ENCODE measurements at places on chromosomes 16 and 17.
A peak's percentile ranks its signal among the peaks of the same experiment; 100 is the strongest.

DNA sequence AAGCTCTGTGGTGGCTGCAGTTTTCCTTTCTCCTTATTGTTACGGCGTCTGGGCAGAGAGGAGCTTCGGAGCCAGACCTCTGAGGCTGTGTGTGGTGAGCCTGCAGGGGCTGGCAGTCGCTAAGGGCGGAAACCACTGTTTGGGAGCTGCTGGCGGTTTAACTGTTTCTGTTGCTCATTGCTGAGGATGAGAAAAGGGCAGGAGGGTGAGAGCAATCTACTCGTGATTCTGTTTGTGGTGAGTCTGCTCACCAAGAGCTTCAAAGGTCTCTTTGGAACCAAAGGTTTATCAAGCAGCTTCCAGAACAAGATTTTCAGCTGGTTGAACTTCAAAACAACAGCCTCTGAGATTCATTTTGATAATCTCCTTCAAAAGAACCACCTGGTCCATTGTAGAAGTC lies 143.9 kb downstream of the ANKFN1 start:
- DNase-seq, result no peak

GRCh38 chr17:39979893-39980350 lies 685 bp upstream of the PSMD3 start:
- peak; percentile 35 for DNase-seq

- DNase-seq, result peak; percentile 89
Observed at GRCh38 chr17:59753522-59754467, 46.3 kb downstream of the VMP1 start.

GRCh38 chr17:44775838-44776621 lies 17.2 kb downstream of the ADAM11 start:
- DNase-seq, result no peak

DNA sequence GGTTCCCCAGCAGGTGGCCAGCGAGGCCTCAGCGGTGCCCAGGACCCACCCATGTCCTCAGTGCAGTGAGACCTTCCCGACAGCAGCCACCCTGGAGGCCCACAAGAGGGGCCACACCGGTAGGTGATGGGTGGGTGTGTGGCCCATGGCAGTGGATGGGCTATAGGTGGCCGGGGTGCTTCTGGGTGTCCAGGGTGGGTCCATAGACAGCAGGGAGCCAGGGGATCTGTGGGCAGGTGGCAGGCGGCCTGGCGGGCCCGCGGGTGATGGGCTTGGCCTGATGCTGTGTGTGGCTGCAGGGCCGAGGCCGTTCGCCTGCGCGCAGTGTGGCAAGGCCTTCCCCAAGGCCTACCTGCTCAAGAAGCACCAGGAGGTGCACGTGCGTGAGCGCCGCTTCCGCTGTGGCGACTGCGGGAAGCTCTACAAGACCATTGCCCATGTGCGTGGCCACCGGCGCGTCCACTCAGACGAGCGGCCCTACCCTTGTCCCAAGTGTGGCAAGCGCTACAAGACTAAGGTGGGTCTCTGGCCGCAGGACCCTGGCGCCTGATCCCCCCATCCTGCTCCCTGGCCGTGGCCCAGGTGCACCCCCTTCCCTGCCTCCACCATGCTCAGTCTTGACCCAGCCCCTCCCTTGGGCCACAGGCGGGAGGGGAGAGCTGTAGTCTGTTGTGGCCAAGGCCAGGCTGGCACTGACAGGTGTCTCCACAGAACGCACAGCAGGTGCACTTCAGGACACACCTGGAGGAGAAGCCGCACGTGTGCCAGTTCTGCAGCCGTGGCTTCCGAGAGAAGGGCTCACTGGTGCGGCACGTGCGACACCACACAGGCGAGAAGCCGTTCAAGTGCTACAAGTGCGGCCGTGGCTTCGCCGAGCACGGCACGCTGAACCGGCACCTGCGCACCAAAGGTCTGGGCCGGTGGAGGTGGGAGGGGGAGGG lies 2.1 kb upstream of the DNASE1L2 start:
- no peak for DNase-seq

DNA sequence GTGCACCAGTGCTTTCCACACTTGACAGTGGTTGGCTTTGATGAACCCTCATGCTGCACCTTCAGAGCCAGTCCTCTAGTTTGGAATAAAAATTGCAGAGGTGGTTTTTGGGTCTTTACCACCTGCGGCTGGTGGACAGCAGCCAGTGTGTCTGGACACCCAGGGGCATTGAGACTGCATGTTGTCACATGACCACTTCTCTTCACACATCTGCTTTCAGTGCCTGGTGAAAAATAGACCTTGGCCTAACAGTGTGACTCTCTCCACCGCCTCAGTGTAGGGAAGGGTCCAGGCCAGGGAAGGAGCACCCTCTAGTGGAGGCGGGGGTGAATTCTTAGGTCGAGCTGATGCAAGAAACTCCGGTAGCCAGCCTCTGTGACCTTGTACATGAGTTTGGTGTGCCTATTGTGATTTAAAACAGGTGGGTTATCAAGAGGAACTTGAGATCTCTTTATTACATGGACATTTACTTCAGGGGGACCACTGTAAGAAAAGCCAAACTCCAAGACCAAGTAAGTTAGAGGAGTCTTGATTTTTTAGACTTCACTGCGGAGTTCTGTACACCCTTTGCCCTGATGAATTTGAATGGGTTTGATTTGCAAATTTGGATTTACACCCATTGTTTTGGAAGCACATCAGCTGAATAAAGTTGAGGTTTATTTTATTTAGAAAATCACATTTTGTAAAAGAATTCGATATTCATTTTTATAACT lies 17.9 kb downstream of the GOSR2 start:
- DNase-seq, result peak; percentile 87

DNA sequence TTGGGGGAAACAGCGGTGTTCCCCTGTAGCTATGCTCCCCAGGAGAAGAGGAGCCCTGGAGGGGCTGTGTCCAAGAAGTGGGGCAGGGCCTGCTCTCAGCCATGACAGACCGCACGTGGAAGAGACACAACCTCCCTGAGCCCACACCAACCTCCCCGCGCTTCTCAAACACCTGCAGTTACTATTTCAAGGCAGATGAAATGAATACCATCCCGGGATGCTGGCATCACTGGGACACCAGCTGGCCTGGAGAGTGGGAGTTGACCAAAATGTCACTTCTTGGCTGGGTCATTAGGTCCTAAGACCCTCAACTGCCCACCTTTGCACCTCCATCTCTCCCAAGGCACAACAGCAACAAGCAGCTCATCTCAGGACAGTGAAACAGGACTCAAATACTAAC lies 32.0 kb downstream of the SPHK1 start:
- no peak for DNase-seq

DNA sequence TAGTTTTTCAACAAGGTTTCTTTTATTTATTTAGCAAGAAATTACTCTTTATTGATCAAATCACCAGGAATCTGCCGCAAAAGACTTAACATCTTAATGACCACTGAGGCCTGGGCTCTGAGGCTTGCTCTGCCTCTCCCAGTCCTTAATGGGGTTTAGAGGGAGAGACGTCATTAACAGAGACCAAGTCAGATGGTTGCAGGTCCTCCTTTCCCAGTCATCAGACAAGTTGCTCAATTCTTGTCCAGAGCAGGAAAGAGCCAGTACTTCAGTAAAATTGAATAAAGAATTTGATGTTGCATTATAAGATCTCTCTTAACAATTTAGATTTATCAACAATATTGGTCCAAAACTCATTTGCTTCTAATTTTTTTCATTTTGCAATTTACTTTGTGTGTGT lies 2.0 kb downstream of the SEPHS2 start:
- DNase-seq, result peak; percentile 66

GRCh38 chr17:72031219-72031884 lies 89.5 kb upstream of the SOX9 start:
- DNase-seq, result no peak

GRCh38 chr16:51149721-51150164 lies 1.3 kb downstream of the SALL1 start:
- no peak for DNase-seq

DNA sequence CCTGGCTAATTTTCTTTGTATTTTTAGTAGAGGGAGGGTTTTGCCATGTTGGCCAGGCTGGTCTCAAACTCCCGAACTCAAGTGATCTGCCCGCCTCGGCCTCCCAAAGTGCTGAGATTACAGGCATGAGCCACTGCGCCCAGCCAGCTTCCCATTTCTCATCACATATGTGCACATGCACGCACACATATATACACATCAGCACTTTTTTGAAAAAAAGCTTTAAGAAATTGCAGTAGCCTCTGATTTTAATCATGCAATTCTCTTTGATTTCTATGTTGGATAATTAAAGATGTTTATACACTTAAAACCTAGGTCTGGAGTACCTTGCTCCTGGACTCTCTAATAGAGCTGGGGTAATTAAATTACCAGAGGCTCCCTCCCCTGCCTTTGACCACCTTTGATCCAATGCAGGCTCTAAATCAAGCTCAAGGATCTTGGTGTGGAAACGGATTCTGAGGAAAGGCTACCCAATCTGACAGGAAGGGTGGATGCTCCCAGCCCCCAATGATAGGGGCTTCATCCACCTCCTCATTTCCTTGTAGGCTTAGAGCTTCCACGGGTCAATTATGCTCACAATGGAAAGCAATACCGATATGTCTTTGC lies 29.7 kb upstream of the GAN start:
- DNase-seq, result no peak

- DNase-seq, result no peak
Observed at GRCh38 chr17:5832886-5833285, 237.3 kb upstream of the WSCD1 start.

- peak; percentile 80 for DNase-seq
Observed at GRCh38 chr17:17935321-17936271, 36.6 kb downstream of the TOM1L2 start.

GRCh38 chr16:67783353-67783725 lies 23.0 kb downstream of the RANBP10 start:
- DNase-seq, result no peak

GRCh38 chr17:5683241-5683640 lies 98.9 kb upstream of the NLRP1 start:
- no peak for DNase-seq

DNA sequence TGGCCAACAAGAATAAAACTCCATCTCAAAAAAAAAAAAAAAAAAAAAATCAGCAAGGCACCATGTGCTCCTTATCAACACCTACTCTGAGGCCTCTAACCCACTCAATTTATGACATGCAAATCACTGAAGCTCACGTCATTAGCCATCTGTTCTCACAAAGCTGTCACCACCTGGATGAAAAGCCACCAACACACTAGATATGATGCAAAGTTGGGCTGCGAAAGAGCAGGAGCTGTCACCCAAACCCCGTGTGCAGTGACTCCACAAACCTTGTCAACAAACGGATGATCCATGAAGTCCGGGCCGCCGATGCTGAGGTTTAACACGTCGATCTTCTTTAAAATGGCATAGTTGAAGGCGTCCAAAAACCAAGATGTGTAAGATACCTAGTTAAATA lies 25.3 kb downstream of the MBTPS1 start:
- no peak for DNase-seq

- no peak for DNase-seq
Observed at GRCh38 chr17:60534010-60534555, 8.0 kb upstream of the APPBP2 start.

DNA sequence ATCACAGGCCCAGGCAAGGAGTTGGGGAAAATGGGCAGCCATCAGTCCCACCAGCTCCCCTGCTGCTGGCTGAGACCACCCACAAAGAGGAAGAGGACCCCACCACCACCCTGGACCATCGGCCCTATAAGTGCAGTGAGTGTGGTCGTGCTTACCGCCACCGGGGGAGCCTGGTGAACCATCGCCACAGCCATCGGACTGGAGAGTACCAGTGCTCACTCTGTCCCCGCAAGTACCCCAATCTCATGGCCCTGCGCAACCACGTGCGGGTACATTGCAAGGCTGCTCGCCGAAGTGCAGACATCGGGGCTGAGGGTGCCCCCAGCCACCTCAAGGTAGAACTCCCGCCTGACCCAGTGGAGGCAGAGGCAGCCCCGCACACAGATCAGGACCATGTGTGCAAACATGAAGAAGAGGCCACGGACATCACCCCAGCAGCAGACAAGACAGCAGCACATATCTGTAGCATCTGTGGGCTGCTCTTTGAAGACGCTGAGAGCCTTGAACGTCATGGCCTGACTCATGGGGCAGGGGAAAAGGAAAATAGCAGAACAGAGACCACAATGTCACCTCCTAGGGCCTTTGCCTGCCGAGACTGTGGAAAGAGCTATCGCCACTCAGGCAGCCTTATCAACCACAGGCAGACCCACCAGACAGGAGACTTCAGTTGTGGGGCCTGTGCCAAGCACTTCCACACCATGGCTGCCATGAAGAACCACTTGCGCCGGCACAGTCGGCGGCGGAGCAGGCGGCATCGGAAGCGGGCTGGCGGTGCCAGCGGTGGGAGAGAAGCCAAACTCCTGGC lies 3.6 kb downstream of the ZNF646 start:
- no peak for DNase-seq

- DNase-seq, result no peak
Observed at GRCh38 chr17:37417852-37418251, 11.2 kb downstream of the TADA2A start.

DNA sequence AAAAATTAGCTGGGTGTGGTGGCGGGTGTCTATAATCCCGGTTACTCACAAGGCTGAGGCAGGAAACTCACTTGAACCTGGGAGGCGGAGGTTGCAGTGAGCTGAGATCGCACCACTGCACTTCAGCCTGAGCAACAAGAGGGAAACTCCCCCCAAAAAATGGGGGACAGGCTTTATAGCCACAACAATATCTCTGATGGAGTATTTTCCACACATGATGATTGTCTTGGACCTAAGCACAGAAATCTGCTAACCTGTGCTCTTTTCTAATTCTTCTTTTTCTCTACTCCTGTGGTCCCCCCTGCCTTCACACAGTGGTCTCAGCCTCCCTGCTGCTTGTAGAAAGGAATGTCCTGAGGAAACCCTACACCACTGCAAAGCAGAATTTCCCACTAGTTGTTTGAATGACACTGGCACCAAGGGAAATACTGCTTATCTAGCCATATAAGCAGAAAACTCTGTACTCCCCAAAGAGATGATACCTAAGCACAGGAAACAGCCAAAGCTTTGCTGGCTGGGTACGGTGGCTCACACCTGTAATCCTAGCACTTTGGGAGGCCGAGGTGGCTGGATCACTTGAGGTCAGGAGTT lies 117.6 kb downstream of the USP31 start:
- no peak for DNase-seq

DNA sequence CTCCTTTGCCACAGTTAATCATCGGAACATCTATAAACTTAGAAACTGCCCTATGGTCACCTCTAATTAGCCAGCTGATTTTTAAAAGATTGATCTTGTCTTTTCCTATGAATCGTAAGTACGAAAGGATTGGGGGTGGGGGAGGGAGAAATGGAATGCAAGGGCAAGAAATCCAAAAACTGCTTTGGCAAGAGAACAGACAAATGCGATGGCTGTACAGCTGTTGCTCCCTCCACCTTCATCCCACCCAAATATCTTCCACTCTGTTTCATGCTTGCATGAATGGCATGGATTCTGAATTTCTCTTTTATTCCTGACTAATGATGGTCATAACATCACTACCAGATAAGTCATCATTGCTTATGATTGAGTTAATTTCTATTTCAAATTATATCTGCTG lies 165.7 kb downstream of the STX8 start:
- no peak for DNase-seq

DNA sequence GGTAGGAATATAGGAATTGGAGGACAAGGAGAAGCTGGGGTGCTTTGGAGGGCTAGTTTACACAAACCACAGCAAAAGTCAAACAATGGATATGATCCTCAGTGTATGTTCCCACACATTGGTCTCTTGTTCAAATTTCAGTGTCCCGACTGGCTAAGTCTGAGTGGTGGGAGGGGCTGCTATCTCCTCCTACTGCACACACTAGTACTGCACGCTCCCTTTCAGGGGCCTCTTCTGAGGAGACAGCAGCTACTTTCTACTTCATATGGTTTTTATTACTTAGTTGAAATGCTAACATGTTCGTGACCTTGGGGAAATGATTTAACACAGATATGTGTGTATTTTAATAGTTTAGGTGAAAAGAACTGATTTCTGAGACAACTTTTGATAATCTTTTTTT lies 18.8 kb upstream of the KRT10 start:
- no peak for DNase-seq

Data from suppressor macrophage (primary cell).